Stimulated activated CD4-positive, alpha-beta T cell treated with anti-CD3 and anti-CD28 coated beads, Interleukin-1b, Interleukin-23, amount 100 ng/mL, for 1 hour (primary cell): ENCODE measurements at places on chromosomes 3 and 15.

- DNase-seq, result no peak
Observed at GRCh38 chr3:82505079-82505756, 743.8 kb upstream of the GBE1 start.

- no peak for DNase-seq
Observed at GRCh38 chr15:70058642-70059360, 38.9 kb downstream of the TLE3 start.

- no peak for DNase-seq
Observed at GRCh38 chr3:48387634-48388033, 15.6 kb downstream of the FBXW12 start.

- no peak for DNase-seq
Observed at GRCh38 chr15:31455499-31455898, 128.9 kb downstream of the KLF13 start.

GRCh38 chr3:15495461-15496340 is 25.8 kb downstream of the COLQ start:
- no peak for DNase-seq

DNA sequence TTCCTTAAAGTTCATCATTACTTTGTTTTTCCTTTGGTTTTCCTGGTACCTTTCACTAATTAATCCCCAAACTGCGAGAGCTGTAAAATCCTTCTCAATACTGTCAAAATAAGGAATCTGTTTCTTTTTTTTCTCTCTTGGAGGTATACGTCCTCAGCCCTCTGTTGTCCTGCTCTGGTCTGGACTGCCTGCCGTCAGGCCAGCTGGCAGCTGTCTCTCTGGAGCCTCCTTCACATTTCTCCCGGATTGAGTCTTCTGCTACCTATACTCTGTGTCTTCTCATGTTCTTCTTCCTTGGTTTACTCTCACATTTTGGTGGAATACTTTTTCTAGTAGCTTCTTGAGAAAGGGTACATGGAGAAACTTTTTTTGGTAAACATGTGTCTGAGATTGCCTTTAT is 13.8 kb downstream of the TATDN2 start:
- no peak for DNase-seq

- no peak for DNase-seq
Observed at GRCh38 chr3:178304758-178305467, 231.3 kb upstream of the KCNMB2 start.

- no peak for DNase-seq
Observed at GRCh38 chr15:70318594-70319465, 221.1 kb upstream of the TLE3 start.

- DNase-seq, result no peak
Observed at GRCh38 chr3:94441494-94441847, 378.6 kb downstream of the NSUN3 start.

DNA sequence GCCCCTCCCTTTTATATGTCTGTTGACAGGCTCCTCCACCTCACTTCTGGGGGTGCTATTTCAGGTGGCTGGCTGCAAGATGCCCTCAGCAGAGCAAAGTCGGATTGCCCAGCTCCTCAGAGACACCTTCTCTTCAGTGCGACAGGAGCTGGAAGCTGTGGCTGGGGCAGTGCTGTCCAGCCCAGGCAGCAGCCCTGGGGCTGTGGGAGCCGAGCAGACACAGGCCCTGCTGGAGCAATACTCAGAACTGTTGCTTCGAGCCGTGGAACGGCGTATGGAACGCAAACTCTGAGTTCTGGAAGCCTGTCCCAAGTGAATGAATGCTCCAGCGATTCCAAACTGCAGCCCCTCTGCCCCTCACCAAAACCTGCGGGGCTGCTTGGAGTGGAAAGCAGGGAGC is 2.7 kb upstream of the JMJD7 start:
- DNase-seq, result no peak

- DNase-seq, result no peak
Observed at GRCh38 chr3:40104441-40104840, 205.1 kb upstream of the EIF1B start.

DNA sequence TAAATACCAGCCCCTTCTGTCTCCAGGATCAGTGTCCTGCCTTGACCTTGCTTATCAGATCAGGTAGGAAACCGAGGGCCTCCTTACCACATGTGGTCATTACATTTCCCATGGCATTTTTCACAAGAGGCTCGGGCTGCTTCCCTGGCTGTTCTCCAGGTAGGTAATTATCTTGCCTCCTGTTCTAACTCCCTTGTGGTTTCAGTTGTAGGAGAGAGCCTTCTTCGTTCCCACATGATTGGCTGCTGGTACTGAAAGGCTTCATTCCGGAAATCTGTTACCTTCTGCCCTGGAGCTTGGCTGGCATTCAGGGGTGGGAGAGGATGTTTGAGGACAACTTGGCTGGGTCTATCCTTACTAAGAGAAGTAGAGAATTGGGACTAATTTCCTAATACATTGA is 46.8 kb upstream of the RORA start:
- no peak for DNase-seq

DNA sequence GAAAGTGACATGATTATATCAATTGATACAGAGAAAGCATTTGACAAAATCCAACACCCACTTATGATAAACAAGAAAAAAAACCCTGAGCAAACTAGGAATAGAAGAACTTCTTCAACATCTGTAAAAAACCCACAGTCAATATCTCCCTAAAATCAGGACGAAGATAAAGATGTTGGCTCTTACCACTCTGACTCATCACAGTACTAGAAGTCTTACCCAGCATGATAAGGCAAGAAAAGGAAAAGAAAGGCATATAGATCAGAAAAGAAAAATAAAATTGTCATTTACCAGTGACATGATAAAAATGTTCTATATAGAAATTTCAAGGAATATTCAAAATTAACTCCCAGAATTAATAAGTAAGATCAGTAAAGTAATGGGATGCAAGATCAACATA is 7.2 kb upstream of the FBXW12 start:
- no peak for DNase-seq

GRCh38 chr3:38354588-38355330 is 8.2 kb downstream of the XYLB start:
- no peak for DNase-seq

DNA sequence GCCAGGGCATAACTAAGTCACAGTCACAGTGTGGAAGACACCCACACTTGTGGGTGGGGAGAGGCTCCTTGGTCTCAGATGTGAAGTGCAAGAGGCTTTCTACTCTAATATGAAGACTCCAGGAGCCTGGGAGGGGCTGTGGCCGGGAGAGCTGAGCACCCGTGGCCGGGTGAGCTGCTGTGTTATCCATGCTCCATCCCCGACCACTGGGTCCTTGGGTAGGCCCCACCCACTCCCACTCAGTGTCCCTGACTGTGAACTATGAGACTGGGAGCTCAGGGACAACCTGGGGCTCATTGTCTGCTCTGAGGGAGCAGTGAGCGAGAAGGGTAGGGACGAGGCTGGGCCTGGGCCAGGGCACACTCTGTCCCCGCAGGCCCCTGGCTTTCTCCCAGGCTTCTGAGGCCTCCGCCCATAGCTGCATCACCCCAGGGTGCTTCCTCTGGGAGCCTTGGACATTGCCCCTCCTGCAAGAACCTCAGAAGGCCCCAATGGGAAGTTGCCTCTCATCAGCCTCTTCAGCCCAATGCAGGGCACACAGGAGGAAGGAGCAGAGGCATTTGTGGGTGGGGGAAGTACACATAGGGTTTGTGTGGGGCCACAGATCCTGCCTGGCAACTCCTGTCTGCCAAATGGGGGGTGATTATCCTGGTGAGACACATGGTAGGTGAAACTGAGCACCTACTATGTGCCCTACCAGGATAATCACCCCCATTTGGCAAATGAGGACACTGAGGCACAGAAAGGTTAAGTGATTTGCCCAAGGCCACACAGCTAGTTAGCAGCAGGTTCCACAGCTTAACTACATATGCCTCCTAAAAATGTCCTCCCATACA is 2.4 kb downstream of the ANPEP start:
- no peak for DNase-seq

DNA sequence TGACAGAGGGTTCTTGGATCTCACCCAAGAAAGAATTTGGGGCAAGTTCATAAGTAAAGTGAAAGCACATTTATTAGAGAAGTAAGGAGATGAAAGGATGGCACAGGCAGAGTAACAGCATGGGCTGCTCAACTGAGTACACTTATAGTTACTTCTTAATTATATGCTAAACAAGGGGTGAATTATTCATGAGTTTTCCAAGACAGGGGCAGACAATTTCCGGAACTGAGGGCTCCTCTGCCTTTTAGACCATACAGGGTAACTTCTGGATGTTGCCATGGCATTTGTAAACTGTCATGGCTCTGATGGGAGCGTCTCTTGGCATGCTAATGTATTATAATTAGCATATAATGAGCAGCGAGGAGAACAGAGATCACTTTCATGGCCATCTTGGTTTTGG is 221.2 kb upstream of the STT3B start:
- no peak for DNase-seq

GRCh38 chr3:98530676-98531075 is 1.1 kb upstream of the GPR15 start:
- no peak for DNase-seq

DNA sequence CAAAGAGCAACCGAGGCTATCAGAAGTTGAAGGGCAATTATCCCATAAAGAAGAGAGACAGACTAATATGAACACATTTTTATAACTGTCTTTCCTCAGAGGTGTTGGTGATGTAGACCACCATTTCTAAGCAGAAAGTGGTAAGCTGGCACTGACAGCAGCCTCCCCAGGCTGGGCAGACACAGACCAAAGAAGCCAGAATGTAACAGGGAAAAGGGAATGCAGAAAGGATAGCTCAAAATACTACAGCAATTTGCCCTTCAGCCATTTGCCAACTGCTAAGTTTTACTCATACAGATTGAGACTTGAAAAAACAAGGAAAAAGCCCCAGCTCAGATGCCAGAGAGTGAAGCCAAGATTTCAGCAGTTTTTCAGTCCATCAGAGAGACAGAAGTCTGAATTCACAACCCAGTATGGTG is 73.5 kb upstream of the ABI3BP start:
- no peak for DNase-seq

- no peak for DNase-seq
Observed at GRCh38 chr3:60090548-60090947, 1040.7 kb upstream of the CFAP20DC start.

DNA sequence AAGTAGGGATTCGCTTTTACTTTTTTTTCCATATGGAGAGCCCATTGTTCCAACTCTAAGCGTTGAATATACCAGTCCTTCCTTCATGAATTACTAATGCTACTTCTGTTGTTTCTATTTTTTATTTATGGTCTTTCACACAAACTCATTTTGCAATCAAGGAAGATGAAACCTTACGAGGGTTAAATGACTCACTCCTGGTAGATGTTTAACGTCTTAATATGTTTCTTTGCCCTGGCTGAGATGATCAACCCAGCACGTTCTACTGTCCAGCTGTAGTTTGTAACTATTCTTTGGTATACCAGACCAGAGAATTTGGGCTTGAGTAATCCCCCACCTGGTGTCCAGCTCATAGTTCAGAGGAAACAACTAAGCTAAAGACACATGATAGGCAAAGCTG is 23.1 kb downstream of the CDCP1 start:
- DNase-seq, result no peak
